ENCODE measurements at places on chromosomes 7 and 10. TPM values are rescaled to one million over a fixed set of nuclear protein-coding genes. Genes with fewer than 3 reads are reported as not detected.

- DNase-seq = no peak
Measured at GRCh38 chr10:129706523-129706922, 239.5 kb downstream of the MGMT start.

DNA sequence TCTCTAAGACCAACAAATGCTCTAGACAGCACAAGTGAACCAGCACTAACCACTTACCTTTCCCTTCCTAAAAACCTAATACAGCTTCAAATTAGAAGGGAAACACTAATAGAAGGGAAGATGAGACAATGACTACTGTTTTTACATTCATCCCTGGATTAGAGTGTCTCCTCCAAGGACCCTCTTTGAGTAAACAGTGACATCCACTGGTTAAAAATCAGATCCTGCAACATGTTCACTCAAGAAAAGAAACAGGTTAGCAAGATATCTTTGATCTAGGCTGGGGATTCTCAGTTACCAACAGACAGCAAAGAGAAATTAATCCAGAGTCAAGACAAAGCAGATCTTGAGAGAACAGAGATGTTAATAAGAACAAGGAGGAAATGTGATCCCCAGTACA is 177.7 kb upstream of the GHITM start:
- DNase-seq = no peak

DNA sequence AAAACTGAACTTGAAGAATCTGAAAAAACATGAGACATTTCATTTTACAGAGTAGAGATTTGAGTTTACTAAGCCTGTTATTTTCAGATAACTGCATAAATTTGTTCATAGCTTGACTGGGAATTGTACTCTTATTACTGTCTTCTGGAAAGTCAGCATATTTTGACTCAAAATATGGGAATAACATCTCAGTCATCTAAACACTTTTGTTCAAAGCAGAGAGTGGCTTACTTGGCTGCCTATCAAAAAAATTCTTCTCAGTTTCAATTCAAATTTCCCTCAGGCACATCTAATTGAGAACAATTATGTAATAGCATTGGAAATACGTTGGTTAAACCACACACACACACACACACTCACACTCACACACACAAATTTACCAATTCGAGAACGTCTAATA is 384.6 kb downstream of the ARL4A start:
- no peak for DNase-seq

- DNase-seq = peak; percentile 46
Measured at GRCh38 chr7:7489546-7489945, 46.1 kb downstream of the COL28A1 start.

GRCh38 chr7:20288036-20288435 is 42.7 kb upstream of the ITGB8 start:
- DNase-seq = no peak

DNA sequence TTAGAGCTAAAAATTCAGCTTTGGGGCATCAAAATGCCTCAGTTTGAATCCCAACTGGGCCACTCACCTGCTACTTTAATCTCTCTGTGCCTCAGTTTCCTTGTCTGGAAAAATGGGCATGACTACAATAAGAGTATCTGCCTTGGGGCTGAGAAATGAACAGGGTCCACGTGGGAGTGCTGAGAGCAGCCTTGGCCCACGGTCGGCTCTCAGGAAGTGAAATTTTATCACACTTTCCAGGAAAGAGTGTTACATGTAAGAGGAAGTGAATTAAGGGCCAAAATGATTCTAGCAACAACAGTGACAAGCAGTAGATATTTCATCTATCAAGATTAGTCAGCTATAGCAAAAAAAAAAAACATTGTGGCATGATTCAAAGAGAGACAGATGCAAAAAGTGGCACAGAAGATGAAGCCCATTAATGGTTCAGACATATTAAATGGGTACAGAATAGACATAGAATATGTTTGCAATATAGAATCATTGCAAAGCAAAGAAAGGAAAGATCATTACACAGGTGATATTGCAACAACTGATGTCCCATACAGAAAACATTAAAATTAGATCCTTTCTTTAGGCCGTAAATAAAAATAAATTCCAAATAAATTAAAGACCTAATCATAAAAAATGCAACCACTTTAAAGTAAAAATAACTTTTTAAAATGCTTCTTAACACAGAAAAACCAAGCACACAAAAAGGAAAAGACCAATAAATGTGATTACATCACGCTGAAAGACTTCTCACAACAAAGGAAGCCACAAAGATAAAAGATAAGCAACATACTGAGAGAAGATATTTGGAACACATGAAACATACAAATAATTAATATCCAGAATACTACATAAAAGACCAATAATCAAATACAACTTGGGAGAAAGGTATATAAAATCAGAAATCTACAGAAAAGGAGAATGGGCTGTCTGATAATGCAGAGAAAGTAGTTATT is 4.3 kb downstream of the TMEM273 start:
- DNase-seq = no peak

Gene HTR5A
- not detected for total RNA-seq

DNA sequence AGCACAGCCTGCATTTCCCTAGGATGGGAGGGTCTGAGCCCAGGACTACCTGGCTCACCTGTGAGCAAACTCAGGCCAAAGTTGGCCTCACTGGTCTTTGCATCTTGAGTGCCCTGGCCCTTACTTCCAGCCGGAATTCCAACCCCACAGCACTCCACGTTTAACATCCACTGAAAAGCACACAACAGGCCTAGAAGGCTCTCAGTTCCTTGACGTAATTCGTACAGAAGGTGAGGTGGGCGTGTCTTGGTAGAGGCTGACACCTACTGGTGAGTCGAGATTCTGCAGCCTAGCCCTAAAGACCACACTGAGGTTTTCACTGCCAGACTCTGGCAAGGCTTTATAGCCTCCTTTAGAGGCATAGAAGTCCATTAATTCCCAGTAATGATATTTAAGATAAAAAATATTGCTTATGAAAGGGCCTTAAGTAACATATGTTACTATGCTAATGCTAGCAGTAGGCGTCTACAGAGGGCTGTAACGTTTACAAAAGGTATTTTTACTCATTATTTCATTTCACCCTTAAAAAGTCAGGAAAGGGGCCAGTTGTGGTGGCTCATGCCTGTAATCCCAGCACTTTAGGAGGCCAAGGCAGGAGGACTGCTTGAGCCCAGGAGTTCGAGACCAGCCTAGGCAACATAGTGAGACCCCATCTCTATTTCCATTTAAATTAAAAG is 95.8 kb downstream of the HIP1 start:
- DNase-seq = peak; percentile 59

Gene FAM221A
- total RNA-seq = 4.2 TPM

GRCh38 chr10:102644066-102644645 is at the start of gene TRIM8:
Gene TRIM8 (plus strand): TSS chr10:102644479. CDS start chr10:102644618, 139 bp downstream.
- DNase-seq = peak; percentile 79

GRCh38 chr10:120990831-120991230 is 139.7 kb downstream of the WDR11 start:
- DNase-seq = no peak

Gene AS3MT
- 7.5 TPM for total RNA-seq

Gene ATRNL1
- total RNA-seq = 1.3 TPM

Gene CCZ1
- total RNA-seq = 23.0 TPM

- DNase-seq = no peak
Measured at GRCh38 chr10:49360271-49361177, 35.4 kb downstream of the DRGX start.

Gene AKR1C3
- total RNA-seq = 327 TPM

DNA sequence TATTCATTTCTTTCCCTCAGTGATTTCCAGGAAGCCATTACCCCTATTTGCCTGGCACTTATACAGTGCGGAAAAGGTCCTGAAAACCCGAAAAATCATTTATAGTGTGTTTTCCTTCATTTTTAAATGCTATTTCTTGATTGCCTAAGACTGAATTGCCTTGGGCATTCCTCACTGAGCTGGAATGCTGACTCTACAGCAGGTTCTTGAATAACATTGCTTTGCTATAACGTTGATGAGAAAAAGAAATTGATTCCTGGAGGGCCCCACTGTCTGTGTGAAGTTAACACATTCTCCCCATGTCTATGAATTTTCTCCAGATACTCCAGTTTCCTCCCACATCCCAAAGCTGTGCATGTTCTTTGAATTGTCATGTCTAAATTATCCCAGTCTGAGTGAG is 308.5 kb downstream of the EXOC4 start:
- no peak for DNase-seq

- peak; percentile 86 for DNase-seq
Measured at GRCh38 chr7:106111655-106112117, 426 bp downstream of the SYPL1 start.

Gene SCART1
- total RNA-seq = 0.53 TPM

Gene VGF
- total RNA-seq = not detected

Gene ELOVL3
- total RNA-seq = not detected

Gene CPA2
- 1.9 TPM for total RNA-seq

GRCh38 chr7:33504266-33504665 is 374.9 kb downstream of the BBS9 start:
- no peak for DNase-seq

Gene AKR1D1
- 206 TPM for total RNA-seq

Data from left lobe of liver (tissue), 2 donors.